GM12865 (cell line): ENCODE measurements at places on chromosomes 16 and 17.

GRCh38 chr16:85090181-85090580, 22.1 kb downstream of the CIBAR2 start:
- DNase-seq = no peak

- no peak for DNase-seq
Observed at GRCh38 chr16:6105115-6105514, 1007.5 kb upstream of the EEF2KMT start.

DNA sequence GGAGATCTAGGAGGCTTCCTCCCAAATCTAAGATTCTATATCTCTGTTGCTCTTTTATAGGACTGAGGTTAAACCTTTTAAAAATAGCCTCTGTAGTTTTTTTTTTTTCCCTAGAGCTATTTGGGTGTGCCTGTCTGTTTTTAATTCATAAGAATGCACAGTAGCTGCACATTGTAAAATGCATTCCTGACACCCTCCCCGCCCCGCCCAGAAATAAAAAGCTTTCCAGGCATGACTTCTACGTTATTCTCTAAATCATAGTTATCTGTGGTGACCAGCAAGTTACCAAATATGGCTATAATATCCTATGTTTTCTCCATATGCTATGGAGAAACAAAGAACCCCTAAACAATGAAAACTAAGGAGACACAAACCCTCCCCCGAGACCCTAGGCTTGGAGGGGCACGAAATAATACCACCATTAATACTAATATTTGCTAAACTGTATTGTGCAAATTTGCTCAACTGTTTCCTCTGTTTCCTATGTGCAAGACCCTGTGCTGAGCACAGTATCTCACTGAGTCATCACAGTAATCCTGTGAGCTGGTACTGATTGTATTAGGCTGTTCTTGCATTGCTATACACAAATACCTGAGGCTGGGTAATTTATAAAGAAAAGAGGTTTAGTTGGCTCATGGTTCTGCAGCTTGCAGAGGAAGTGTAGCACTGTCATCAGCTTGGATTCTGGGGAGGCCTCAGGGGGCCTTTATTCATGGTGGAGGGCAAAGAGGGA, 388.3 kb downstream of the CA10 start:
- DNase-seq = no peak

DNA sequence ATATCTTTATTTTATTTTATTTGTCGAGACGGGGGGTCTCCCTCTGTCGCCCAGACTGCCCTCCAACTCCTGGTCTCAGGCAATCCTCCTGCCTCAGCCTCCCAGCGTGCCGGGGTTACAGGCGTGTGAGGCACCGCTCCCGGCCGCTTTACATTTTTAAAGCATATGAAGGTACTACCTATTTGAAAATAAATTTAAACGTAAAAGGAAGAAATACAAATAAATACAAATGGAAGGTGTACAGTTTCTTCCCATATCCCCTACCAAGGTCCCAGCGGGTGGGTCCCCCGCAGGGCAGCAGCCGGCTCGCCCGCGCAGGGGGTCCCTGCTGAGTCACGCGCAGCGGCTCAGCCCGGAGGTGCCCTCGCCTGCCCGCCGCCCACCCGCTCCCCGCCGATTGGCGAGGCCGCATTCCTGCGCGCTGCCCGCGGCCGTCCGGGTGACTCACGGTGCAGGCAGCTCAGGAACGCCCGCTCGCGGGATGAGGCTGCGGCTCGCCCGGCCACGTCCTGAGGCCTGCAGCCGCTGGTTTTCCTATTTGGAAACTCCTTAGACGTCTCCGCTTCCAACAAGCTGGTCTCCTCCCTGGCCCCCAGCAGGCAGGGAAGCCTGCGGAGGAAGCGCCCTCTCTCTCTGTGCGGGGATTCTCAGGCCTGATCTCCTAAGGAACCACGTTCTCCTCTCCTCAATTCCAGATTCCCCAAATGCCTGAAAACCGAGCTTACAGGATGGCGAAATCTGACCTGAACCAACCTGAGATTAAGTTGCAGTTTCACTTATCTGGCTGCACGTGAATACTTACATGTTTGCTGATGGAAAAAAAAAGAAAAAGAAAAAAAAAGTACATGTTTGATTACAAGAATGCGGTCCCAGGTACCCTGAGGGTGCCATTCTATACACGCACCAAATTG, 54.8 kb upstream of the MAP3K14 start:
- no peak for DNase-seq

DNA sequence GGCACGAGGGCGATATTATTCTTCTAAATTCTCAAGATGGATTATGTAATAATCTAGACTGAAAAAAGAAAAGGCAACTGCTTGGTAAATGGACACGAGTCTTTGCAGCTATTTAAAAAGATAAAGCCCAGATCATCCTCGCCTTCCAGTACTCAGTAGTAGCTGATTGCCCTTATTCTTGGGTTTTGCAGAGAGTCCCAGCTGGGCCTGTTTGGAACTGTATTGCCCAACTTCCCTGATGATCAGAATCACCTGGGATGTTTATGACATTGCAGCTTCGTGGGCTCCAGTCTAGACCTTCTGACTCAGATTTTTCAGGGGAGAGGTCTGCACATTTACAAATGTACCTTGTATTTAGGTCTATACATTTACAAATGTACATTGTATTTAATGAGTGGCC, 213.5 kb downstream of the RAB11FIP4 start:
- no peak for DNase-seq

DNA sequence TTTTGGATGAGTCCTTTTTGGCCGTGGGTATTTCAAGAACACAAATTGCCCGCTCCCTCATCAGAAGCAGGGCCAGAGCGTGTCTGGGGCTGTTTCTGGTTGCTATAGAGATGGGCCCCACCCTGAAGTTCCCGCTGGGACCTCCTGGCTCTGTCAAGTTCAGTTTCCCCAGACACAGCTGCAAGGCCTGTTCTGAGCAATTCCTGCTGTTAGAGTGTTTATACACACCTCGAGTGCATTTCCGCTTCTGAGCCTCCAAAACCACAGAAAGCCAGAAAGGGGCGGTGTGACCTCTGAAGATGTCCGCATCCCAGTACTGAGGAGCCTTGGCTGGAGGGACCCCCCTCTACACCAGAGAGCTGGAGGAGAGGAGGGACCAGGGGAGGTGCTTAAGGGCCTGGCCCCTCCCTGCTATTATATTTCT, 9.3 kb upstream of the WBP2 start:
- peak; percentile 94 for DNase-seq

- no peak for DNase-seq
Observed at GRCh38 chr17:74287031-74287602, 13.1 kb downstream of the DNAI2 start.

DNA sequence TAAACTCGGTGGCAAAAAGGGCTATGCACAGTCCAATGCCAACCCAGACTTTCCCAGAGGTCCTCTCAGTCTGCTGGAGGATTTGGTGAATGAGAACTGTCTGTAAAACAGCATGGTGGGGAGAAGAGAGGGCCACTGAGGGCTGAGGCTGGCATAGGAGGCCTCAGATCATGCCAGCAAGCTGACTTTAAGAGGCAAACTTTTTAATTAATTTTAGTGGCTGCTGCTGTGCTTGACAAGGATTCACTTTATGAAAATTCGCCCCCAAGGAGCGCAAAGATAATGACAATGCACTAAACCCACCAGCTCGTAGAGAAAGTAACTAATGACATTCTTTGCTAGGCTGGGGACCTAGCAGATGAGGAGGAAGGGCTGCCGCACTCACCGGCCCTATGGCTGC, 15.0 kb downstream of the ABCC12 start:
- DNase-seq = no peak

- DNase-seq = no peak
Observed at GRCh38 chr16:67210069-67210937, 11.4 kb downstream of the ELMO3 start.

GRCh38 chr17:49640556-49640955, 37.3 kb downstream of the SPOP start:
- no peak for DNase-seq

- no peak for DNase-seq
Observed at GRCh38 chr17:72640415-72641165, 451.9 kb downstream of the SLC39A11 start.

DNA sequence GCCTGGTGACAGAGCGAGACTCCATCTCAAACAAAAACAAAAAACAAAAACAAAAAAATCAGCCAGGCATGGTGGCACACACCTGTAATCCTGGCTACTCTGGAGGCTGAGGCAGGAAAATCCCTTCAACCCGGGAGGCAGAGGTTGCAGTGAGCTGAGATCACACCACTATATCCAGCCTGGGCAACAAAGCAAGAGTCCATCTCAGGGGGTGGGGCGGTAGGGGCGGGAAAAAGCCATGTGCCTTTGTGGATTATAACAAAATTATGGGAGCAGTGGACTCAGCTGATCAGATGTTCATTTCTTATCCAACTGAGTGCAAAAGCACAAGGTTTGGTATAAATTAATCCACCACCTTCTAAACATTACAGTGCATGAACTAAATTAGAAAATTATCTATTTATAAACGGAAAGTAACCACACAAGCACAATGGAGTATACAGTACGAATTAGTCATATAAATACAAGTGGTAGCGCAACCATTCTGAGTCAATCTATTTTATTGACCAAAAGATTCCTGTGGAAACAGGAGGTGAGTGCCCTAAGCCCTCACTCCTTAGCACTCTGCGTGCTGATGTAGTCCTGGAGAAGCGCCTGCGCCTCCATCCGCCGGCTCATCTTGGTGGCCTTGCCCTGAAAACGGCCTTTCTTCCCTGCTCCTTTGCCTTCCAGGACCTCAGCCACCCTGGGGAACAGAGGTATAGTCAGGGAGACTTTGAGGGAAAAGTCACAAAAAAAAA, 14.0 kb downstream of the AARSD1 start:
- no peak for DNase-seq

- no peak for DNase-seq
Observed at GRCh38 chr17:18139092-18139491, 30.5 kb downstream of the MYO15A start.

DNA sequence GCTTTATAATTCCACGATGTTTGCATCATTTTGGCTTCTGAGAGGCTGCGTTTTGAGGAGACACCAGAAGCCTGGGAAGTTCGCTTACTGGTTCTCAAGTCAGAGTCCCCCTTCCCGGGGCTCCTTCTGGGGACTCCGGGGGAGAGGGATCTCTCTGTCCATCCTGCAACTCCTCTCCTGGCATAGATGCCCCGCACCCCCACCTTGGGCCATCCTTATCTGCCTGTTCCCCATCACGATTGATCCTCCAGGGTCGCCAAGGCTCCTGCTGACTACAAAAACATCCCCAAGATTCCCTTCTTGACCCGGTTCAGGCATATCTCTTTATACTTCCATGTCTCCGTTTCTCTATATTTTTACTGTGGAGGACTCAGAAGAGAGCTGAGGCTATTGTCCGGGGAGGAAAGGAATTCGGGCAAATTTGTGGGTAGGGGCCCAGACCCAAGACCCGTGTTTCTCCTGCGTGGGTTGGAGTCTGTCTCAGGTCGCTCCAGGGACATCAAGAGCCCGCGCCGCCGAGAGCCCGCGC, 18.4 kb upstream of the HOXB13 start:
- DNase-seq = no peak

GRCh38 chr17:40517981-40518380, 16.6 kb upstream of the TNS4 start:
- DNase-seq = no peak

DNA sequence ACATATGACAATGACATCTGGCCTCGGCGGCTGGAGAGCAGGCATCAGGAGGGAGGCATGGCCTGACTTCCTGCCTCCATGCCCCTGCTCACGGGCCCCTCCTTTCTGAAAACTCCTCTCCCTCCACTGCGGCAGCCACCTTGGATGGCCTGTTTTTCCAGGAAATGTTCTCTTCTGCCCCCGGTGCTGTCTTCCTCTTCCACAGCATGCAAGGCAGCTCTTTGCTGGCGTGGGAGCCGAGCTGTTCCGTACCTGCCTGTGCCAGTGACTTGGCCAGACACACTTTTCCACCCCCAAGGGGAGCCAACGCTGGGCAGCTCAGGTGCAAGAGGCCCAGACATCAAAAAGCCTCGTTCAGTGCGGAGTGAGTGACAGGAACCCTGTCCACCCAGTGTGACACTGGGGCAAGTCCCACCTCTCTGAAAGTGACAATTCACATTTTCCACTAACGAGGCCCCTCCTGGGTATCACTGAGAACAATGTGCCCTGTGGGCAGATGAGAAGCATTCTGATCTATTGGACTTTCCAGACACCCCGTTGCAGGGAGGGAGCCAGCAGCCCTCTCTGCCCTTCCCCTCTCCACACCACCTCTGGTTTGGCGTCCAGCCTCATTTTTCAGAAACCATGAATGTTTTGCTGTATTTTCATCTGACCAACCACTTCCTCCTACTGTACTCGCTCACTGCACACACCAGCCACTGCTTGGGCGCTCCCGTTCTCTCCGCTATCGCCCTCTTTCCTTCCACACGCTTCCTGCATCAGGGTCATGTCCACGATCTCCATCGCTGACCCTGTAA, 31.2 kb downstream of the NSMCE1 start:
- DNase-seq = peak; percentile 76

DNA sequence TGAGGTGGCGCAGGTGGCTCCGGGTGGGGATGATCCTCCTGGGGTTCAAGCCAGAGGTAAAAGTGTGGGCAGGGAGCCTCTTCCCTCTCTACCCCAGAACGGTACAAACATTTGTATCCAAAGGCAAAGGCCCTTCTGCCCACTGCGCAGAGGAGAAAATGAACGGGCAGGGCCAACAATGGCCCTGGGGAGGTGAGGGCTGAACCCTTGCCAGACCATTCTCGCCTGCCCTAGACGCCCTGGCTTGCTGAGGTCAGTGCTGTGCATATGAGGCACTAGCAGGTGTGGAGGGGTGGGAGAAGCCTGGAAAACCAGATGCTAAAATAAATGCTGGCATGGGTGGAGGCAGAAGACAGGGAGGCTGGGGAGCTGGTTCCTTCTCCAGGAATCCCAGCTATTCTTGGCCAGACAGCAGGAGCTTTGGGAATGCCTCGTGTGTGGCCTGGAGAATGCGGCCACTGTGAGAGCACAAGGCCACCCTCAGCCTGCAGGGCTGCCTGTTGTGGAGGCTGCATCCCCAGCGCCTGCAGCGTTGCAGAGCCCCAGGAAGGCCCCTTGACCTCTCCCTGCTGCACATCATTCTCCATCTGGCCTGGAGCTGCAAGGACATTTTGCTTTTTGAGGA, 4.5 kb downstream of the C17orf50 start:
- no peak for DNase-seq

DNA sequence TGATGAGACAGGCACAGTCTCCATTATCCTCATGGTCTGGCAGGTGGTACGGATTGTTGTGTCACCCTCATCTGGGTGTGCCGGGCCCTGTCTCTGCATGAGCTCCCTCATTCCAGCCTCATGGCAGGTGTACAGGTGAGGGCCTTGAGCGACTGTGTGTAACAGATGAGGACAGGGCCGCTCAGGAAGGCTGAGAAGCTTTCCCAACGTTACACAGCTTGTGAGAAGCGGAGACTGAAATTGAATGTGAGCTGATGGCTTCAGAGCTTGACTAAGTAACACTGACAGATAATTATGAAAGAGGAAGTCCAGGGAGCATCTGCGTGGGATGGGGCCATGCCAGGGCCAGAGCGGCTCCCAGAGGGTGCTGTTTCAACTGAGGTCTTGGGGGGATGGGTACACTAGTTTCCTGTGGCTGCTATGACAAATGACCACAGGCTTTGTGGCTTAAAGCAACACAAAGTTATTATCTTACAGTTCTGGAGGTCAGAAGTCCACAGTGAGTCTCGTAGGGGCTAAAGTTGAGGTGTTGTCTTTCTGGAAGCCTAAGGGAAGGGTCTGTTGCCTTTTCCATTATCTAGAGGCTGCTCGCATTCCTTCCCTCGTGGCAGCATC, 36.7 kb downstream of the CMIP start:
- peak; percentile 97 for DNase-seq

- DNase-seq = peak; percentile 35
Observed at GRCh38 chr17:8189041-8189710, 804 bp downstream of the BORCS6 start.
